Myocyte (in vitro differentiated cells): ENCODE measurements at places on chromosomes 1 and 21. TPM values are rescaled to one million over a fixed set of nuclear protein-coding genes. Genes with fewer than 3 reads are reported as not detected.
A peak's percentile ranks its signal among the peaks of the same experiment; 100 is the strongest.

PLD5 gene
- total RNA-seq, result 0.26 and 0.29 TPM in 2 replicates

CFHR4 gene
- not detected in 2 replicates for total RNA-seq

DNA sequence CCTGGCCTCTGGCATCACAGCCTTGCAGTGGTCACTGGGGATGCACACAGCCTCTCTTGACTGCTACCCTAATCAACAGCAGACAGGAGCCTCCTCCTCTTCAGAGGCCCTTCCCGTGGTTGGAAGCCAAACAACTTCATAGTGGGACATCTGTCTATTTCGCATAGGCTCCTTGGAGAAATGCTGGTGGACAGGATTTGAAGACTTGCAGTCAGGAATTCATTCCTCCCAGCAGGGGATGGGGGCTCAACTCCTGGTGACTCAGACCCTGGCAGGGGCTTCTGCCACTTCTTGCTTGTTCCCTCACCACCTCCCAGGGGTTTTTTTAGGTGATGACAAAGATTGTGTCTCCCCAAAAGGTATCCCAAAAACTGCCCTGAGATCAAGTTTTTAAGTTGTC is 191.7 kb upstream of the CAMK1G start:
- no peak for DNase-seq

DNA sequence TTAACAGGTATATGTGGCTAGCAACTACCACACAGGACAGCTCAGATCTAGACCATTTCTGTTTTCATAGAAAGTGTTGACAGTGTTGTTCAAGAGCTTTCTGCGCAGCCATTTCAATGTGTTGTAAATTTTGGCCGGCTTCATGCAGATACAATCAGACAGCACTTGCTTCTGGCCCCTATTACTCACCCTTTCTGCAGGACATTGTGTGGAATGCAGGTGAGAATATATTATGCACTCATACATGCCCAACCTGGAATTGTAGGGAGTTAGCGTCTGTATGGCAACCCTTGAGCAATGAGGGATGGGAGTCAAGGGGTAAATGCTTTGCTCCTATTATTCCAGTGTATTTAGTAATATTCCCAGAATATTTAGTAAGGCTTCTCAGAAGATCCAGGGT is 180.9 kb upstream of the PLXNA2 start:
- no peak for DNase-seq

GRCh38 chr1:180291004-180291403 is 60.9 kb downstream of the LHX4 start:
- DNase-seq, result no peak

- DNase-seq, result no peak
Measured at GRCh38 chr1:213582976-213583567, 404.7 kb upstream of the PROX1 start.

DNA sequence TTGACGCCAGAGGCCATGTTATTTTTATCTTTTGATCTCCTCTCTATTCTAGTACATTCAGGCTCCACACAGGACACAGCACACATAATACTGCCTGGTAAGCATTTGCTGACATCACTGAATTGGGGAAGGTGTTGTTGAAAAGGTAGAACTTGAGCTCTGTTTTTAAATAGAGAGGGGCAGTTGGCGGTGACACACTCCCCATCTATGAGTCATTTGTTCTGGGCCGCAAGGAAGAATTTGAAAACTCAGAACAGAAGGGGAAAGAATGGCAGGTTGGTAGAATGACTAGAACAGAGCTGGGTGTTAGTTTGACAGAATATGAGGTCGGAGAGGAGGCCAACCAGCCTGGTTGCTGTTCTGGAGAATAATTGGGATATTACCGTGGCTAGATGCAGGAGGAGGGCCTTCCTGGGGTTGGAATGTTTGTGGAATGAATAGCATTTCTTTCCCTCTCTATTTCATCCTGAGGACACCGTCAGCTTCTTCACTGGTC is 52.1 kb upstream of the ERRFI1 start:
- peak; percentile 88 for DNase-seq

GRCh38 chr1:203026031-203026665 is at the start of gene PPFIA4:
TSS of gene PPFIA4 (plus strand) at chr1:203026491. CDS start at chr1:203039009, 12,518 bp downstream.
- peak; percentile 91 for DNase-seq

- DNase-seq, result no peak
Measured at GRCh38 chr1:184789884-184790283, 35.2 kb upstream of the EDEM3 start.

- DNase-seq, result peak; percentile 37
Measured at GRCh38 chr1:167439301-167439988, 78.9 kb downstream of the CD247 start.
